ENCODE measurements at places on chromosomes 2 and 18. TPM values are rescaled to one million over a fixed set of nuclear protein-coding genes. Genes with fewer than 3 reads are reported as not detected.

Gene RNASEH1
- total RNA-seq: 24.8 TPM

Gene PAX3
- total RNA-seq: not detected

- no peak for DNase-seq
Observed at GRCh38 chr2:11298592-11298991, 45.8 kb downstream of the ROCK2 start.

- no peak for DNase-seq
Observed at GRCh38 chr2:120148669-120149068, 74.5 kb downstream of the TMEM185B start.
